Stimulated activated CD4-positive, alpha-beta T cell treated with anti-CD3 and anti-CD28 coated beads, Interleukin-4, amount 100 ng/mL, for 4 hours (primary cell): ENCODE measurements at places on chromosomes 1 and 21.

- no peak for DNase-seq
Measured at GRCh38 chr1:153773096-153773921, 1.9 kb upstream of the SLC27A3 start.

- DNase-seq, result no peak
Measured at GRCh38 chr1:150021191-150021694, 10.7 kb upstream of the OTUD7B start.

DNA sequence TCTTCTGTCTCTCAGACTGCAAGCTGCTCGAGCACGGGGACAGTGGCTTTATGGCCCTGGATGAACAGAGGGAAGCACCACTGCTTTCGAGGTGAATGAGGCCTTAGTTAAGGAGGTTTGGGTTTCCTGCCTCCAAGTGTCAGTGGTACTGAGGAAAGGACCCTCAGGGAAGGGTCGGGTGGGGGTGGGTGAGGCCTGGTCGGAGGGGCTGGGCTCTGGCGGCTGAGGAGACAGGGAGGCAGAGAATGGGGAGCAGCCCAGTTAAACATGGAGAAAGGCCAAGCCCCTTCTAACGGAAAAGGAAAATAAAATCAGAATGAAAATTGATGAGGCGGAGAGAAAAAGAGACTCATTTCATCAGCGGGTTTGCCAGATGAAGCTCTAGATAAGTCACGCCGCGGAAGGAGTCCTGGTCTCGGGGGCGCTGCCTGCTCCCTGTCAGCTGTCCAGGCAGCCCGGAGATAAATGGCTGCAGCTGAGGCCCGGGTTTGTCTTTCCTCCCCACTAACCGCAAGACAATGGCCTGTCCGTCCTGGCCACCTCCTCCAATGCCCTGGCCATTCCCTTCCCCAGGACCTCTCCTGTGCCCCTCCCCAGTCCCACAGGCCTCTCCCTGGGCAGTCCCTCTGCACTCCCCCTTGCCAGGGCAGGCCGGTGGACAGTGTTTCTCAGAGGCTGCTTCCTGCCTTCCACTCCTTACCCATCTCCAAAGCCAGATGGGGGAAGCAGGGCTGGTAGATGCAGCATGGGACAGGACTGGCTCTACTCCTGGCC lies 55.2 kb downstream of the LRRN2 start:
- DNase-seq, result no peak

DNA sequence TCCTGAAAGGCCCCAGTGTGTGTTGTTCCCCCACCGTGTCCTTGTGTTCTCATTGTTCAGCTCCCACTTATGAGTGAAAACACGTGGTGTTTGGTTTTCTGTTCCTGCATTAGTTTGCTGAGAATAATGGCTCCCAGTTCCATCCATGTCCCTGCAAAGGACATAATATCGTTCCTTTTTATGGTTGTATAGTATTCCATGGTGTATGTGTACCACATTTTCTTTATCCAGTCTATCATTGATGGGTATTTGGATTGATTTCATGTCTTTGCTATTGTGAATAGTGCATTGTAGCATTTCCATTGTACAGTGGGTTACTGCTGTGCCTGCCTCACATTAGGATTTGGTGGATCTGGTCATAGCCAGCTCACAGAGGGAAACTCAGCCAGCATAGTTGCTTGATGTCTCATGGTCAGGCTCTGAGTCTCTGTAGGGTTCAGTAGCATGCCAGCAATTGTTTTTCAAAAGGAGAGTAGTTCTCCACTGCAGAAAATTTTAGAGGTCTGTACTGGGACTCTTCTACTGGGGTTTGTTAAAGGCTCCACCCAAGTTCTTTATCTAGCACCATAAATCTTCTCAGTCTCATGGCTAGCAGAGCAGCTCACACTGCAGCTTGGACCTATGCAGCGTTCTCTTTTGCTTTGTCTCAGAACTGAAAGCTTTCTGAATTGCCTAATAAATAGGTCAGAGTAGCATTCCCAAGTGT lies 41.0 kb downstream of the RUNX3 start:
- no peak for DNase-seq

- no peak for DNase-seq
Measured at GRCh38 chr1:222057162-222057561, 315.3 kb upstream of the DUSP10 start.

DNA sequence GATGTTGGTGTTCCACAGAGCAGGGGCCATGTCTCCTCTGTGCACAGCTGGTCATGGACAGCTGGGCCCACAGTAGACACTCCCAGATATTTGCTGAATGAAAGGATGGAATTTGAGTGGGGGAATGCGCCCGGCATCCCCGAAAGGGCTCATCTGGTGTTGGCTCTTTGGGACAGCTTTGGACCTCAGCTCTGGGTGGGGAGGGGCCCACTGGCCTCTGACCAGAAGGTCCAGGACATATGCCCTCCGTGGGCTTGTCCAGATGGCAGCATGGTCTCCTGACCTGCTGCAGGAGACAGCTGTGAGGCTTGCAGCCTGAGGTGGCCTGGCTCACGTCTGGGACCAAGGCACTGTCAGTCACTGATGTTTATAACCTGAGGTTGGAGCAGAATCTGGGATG lies 160.4 kb upstream of the AJAP1 start:
- DNase-seq, result no peak

- no peak for DNase-seq
Measured at GRCh38 chr1:172135978-172136610, 284.4 kb upstream of the C1orf105 start.

GRCh38 chr1:166603296-166603695 lies 236.0 kb upstream of the POGK start:
- no peak for DNase-seq
